Stimulated activated CD8-positive, alpha-beta memory T cell treated with anti-CD3 and anti-CD28 coated beads, Interleukin-7, amount 100 ng/mL, for 1 hour (primary cell): ENCODE measurements at places on chromosomes 6 and 20.

- no peak for DNase-seq
Observed at GRCh38 chr6:127051571-127052260, 66.8 kb upstream of the RSPO3 start.

GRCh38 chr20:46376196-46376785, 30.1 kb downstream of the ELMO2 start:
- no peak for DNase-seq

- DNase-seq = no peak
Observed at GRCh38 chr6:87925373-87926060, 122.1 kb upstream of the SPACA1 start.

GRCh38 chr20:36465109-36466080, 75.9 kb upstream of the MYL9 start:
- DNase-seq = no peak

GRCh38 chr6:45667766-45668165, 290.0 kb upstream of the SUPT3H start:
- no peak for DNase-seq
